ENCODE measurements at places on chromosomes 2 and 18. TPM values are rescaled to one million over a fixed set of nuclear protein-coding genes. Genes with fewer than 3 reads are reported as not detected.

IKZF2 gene
- total RNA-seq = 3.1 TPM

DNA sequence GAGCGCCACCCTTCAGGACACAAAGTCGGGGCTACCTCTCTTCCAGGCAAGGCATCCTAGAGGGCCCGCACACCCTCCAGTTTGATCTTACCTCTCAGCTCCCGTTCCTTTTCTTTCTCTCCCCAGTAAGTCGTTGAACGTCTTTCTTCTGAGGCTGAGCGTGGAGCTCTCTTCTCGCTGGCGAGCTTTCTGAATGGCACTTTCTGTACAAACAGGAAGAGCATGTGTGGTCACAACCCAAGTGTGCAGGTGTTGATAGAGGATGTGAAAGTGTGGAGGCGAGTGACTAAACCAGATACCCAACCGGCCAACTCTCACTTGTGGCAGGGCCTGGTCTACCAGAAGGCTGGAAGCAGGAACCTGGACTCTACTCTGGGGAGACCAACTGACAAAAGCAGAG lies at the start of gene AFF3:
Gene AFF3, minus strand, starts transcription at position 198 of the 400 bp plus-strand sequence. CDS start 38,136 bp downstream, outside the sequence.
- no peak for DNase-seq

DNA sequence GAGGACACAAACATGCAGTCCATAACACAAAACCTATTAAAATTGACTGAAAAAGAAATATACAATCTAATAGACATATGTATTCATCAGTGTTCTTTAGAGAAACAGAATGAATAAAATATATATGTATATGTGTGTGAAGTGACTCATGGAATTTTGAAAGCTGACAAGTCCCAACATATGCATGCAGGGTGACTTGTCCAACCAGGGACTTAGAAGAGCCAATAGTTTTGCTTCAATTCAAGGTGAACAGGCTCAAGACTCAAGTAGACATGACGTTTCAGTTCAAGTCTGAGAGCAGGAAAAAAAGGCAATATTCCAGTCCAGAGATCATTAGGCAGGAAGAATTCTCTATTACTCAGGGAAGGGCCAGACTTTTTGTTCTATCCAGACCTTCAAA lies 271.2 kb upstream of the SETBP1 start:
- no peak for DNase-seq

- DNase-seq = no peak
Observed at GRCh38 chr2:153990771-153991170, 119.0 kb downstream of the GALNT13 start.

- DNase-seq = no peak
Observed at GRCh38 chr2:165617741-165618481, 148.4 kb downstream of the CSRNP3 start.

DNA sequence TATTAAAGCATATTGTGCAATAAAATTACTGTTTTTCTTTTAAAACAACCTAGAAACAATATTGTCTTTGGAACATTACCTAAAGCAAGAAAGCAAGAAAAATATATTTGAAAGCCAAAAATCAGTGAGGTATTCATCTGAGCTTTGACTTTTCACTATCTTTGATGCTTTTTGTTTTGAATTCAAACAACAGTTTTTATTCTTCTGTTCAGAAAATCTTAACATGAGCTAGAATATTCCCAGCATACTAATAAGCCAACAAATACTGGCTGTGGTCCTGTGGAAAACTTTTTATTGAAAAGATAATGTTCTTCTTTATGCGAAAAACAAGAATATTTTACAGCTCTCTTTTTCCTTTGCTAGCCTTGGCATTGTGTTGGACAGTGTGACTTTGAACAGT lies 19.8 kb downstream of the FAM171B start:
- no peak for DNase-seq

DNA sequence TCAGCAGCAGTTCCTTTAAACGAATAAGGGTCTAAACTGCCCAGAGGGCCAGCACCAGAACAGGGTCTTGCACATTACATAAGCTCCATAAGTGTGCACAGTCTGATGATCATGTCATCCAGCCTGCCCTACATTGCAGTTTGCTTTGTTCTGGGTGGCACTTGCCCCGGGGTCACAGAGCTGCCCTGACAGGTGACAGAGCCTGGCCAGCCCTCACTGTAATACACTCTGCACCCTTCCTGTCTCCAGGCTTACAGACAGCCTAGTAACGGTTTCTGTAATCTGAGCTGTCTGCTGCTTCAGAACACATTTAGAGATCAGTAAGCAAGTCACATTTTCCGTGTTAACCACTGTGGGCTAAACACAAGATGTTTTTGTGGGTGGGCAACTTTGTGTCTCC lies 213.3 kb downstream of the FAM210A start:
- no peak for DNase-seq

DNA sequence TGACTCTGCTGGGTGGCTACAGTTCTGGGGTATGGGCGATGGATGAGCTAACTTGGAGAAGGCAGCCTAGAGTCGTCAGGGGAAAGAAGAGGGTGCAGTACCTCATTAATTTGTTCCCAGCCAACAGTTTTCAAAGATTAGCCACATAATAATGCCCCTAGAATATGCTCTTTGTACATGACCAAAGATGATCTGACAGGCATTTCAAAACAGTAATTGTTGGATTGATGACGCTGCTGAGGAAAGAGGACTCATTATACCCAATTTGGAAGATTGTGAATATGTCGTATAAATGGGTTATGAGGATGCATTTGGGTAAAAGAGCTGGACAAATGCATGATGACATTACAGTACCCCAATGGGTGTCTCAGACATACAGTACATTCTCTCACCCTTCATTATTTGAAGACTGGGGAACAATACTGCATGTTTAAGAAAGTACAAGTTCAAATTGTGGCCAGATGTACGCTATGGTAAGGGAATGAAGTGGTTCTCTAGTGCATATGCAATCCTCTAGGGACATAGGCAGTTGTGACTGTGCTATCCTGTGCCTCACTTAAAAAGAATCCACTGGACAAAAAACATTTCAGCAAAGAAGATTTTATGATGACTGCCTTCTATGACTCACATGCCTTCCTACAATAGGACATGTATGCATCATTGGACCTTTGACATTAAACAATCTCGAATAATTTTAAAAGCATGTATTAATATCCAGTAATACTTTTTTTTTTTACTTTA lies 233.2 kb downstream of the CNTNAP5 start:
- no peak for DNase-seq

DNA sequence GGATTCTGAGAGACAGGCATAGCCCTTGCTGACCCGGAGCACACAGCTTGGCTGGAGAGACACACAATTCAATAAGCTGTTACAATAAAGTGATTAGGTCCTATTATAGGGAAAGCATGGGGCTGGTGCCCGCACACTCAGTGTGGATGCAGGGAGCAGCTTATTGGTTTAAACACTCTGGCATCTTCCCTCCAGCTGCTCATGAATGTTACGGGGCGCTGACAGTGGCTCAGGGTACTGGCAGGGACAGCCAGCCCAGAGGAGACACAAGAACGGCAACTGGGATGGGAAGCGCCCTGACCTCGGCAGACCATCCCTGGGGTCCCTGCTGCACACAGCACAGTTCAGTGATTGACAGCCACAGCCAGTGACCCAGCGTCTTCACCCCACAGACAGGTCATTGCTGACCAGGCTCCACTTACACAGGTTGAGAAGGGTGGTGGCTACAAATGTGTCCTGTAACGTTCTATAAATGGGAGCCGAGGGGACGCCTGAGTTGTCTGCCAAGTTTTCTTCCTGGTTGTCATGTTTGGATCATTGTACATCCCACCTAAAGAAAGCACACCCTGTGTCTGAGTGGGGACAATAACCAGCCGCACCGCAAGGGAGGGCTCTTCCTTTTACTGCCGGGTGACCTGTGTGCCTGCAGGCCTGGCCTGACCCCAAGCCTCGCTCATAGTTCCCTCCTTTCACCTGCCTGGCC lies 60.3 kb downstream of the SH3BP4 start:
- DNase-seq = no peak

GRCh38 chr2:115369400-115369799 lies 927.0 kb downstream of the DPP10 start:
- no peak for DNase-seq

GRCh38 chr2:64359892-64360657 lies 93.9 kb upstream of the LGALSL start:
- peak; percentile 34 for DNase-seq

GRCh38 chr18:23541349-23542093 lies 38.2 kb downstream of the RMC1 start:
- no peak for DNase-seq

- DNase-seq = no peak
Observed at GRCh38 chr18:75211626-75211952, 992 bp downstream of the TSHZ1 start.

Measured in GM23338 (cell line).